ENCODE measurements at places on chromosomes 4 and X.

- DNase-seq = no peak
Measured at GRCh38 chr4:75289914-75290582, 224.2 kb downstream of the RCHY1 start.

GRCh38 chrX:103344606-103345005 lies 11.7 kb upstream of the TCEAL9 start:
- no peak for DNase-seq

GRCh38 chr4:70023218-70023617 lies 5.0 kb upstream of the HTN3 start:
- DNase-seq = no peak

DNA sequence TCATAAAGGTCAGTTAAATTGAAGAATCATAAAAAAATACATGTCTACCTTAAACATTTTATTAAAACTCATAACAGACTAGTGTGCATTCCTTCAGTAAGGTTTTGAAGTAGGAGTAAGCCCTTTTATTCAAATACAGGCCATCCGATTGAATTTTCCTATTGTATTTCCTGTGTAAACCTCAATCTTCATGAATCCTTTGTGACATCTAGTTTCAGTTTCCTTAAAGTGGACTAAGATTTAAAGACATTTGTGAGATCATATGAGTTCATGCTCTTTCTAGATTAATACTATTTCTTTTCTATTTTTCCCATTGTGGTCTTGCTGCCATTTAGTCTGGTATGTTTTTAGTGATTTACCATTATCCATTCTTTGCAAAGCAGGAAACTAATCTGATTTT lies 644.7 kb upstream of the BOD1L1 start:
- DNase-seq = no peak

DNA sequence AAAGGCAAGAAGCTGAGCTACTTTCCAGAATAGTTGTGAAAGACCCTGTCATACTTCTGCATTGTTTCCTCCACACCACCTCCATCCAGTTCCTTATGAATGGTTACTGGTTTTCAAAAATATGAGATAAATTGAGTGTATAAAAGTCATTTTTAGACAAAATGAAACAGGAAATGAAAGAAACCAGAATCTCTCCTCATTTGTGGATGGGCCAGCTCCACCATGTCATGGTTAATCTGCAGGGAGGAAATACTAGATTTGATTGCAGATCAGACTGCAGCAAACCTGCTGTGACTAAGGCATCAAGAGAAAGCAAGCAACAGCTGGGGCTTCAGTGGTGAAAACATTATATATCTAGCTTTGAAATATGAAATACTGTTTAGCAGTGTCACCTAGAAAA lies 23.8 kb downstream of the F9 start:
- DNase-seq = no peak

- no peak for DNase-seq
Measured at GRCh38 chr4:11746734-11747133, 318.0 kb upstream of the HS3ST1 start.

GRCh38 chr4:2558301-2558700 lies 21.9 kb downstream of the FAM193A start:
- DNase-seq = no peak

DNA sequence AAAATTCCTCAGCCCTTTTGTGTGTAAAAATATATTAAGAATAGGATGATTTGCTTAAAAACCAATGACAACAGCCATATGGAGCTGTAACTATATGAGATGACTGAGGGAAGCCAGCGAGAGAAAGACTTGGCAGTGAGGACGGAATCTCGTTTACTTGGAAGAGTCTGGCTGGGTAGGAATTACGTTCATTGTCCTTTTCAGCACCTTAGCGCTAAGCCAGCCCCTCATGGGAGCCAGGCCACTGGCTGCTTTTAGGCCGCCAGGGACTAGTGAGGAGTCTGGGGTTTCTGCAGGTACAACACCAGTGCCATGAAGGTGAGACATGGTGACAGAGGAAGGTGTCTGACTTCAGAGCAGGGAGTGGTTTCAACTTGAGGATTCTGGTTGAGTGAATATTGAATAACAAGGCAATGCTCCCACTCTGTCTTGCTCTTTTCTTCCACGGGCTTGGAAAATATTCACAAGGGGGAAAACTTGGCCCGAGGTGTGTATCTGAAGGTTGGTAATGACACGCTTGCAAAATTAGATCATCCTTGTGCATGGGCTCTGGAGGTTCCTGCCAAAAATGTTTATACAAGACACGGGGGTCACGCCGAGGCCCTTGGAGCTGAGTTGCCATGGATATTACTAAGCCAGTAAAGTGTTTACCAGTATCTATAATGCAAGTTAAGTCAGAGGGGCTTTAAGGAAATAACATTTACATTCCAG lies 17.4 kb downstream of the KLF3 start:
- no peak for DNase-seq

DNA sequence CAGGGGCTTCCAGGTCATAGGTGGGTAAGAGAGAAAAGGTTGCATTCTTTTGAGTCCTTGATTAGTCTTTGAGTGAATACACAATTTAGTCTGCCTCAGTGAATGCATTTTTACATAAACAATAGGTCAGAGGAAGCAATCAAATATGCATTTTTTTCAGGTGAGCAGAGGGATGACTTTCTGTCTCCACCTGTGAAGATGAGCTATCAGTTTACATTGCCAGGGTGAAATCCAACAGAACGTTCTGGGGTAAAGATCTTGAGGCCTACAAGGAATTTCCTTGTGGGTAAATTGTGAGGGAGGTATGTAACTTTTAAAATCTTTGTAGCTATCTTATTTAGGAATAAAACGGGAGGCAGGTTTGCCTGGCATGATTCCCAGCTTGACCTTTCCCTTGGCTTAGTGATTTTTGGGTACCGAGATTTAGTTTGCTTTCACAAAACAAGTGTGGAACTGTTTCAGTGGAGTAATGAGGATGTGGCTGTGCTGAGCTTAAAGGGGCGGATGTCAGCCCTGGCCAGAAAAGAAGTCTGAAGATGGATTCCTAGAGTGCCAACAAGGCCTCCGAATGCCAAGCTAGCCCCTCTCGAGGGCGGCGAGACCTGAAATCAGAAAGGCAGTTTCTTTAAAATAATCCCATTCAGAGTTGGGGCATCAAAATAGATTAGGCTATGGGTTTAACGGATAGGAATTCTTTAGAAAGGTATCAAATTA lies 29.5 kb downstream of the TMEM131L start:
- DNase-seq = no peak

DNA sequence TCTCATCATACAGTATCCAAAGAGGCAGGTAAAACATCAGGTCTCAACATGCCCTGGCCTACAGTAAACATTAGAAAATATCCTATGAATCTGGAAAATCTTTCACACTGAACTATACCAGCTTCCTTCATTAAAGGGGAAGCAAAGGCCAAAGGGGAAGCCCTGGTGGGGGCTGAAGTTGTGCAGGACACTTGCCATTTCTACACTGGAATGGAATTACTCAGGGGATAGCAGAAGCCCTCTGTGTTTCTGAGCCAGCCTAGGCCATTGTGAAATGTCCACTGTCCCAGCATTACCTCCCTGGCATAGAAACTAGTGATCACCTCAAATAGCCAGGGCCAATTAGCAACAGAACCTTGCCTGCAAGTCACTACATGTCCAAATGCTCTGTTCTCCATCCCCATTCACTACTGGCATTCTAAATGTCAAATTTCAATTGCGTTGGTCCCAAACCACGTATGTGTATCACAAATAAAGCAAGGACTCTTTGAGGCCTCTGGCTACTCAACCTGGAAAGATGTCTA lies 429.9 kb downstream of the AFF2 start:
- no peak for DNase-seq

- no peak for DNase-seq
Measured at GRCh38 chr4:86999136-86999643, 64.4 kb downstream of the AFF1 start.

DNA sequence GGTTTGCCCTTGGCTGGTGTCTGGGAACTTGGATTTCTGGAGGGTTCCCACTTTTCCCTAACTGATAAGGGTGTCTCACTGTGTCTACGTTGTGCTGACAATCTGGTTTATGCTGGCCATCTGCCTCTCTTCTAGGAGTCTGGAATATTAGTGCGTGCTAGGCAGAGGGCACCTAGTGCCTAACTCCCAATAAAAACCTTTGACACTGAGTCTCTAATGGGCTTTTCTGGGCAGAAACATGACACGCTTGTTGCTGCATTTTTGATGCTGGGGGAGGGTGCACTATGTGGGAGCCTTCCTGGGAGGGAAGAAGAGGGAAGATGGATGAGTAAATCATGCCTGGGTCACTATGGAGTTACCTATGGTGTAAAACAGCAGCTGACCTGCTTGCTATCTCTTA lies 16.3 kb upstream of the ZNF41 start:
- DNase-seq = no peak

- no peak for DNase-seq
Measured at GRCh38 chr4:92634882-92635281, 331.1 kb downstream of the GRID2 start.

DNA sequence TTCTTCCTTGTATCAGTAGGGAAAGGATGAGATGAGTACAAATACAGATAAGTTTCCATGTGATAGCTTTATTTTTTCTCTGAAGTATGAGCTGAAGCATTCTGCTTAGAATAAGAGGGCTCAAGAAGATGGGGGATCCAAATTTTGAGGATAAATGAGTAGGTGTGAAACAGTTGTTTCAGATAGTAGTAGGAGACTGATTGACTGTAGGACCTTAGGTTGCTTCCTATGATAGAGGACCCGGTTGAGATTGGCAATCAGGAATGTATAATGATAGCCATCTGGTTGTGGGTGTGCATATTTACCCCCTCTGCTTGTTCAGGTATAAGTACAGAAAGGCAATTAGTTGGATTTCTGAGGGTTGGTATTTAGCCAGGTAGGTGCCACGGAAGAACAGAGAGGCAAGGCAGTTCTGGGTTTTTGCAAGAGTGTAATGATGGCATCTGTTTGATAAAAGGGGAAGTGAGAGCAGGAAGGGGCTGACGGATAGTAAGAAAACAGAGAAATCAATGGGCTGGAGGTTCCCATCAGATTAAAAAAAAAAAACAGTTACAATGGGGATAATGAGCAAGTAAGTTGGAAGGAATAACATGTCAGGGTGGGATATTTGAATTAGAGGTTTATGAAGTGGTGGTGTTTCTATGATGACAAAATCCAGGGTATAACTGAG lies 13.7 kb downstream of the OCRL start:
- no peak for DNase-seq

- DNase-seq = no peak
Measured at GRCh38 chr4:59060895-59061294, 1950.7 kb upstream of the IGFBP7 start.

- DNase-seq = no peak
Measured at GRCh38 chr4:2809610-2810180, 16.8 kb downstream of the SH3BP2 start.

GRCh38 chr4:34850421-34850820 lies 1393.9 kb downstream of the ARAP2 start:
- no peak for DNase-seq

- no peak for DNase-seq
Measured at GRCh38 chr4:55609393-55609866, 17.4 kb upstream of the PDCL2 start.

DNA sequence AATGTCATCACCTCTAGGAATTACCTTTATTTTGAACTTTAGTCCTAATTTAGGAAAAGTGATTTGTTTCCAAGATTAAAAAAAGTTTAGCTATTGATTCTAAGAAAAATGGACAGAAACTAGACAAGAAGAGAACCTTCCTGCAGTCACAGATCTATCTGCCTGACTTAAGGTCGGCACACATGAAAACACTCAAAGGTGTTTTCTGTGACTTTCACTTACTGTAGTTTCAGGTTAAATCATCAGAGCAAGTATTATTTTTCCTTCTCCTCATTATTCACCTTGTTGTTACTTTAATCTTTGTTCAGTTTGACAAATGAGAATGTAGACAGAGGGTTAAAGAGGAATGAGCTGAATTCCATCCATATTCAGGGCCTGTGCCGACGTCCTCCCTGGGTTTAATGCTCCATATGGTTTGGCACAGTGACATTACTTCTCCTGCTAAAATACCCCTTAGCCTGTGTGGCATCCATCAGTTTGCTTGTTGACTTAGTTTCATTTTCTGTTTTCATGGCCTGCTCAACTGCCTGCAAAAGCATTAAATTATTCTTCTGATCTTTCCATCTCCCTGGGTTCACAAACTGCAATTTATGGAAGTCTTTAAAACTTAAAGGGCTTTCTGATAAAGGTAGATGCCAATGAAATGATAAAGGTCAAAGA lies 352.7 kb downstream of the NKX6-1 start:
- no peak for DNase-seq

GRCh38 chr4:169099771-169100180 lies 89.7 kb upstream of the CBR4 start:
- no peak for DNase-seq

GRCh38 chr4:184016759-184017668 lies 111.9 kb downstream of the STOX2 start:
- no peak for DNase-seq

GRCh38 chr4:176653401-176654220 lies 139.1 kb downstream of the VEGFC start:
- DNase-seq = no peak

DNA sequence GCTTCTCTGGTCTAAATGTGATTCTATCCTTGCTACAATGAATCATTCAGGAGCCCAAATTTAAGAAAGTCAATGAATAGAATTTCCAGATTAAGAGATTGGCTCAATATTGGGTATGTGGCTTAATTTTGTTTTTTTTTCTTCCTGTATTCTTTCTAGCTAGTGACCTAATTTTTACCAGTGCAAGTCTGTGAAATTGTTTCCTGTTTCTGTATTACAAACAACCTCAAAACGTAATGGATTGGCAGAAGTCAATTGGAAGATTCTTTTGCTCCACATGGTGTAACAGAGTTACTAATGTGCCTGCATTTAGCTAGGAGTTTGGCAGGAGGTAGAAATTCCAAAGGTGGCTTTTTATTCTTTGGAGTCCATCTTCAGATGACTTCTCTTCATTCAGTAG lies 17.6 kb downstream of the DYNLT3 start:
- DNase-seq = no peak

- DNase-seq = no peak
Measured at GRCh38 chr4:132642016-132642817, 506.9 kb upstream of the PCDH10 start.

DNA sequence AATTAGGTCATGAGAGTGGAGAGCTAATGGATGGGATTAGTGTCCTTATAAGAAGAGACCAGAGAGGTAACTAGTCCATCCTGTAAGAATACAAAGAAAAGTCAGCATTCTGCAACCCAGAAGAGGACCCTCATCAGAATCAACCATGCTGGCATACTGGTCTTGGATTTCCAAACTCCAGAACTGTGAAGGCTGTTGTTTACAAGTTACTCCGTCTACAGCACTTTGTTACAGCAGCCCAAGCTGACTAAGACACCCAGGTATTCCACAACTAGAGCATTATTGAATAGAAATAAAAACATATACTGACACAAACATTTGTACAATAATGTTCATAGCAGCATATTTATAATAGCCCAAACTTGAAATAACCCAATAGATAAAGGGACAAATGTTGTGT lies 9.2 kb downstream of the TMEM156 start:
- DNase-seq = no peak

DNA sequence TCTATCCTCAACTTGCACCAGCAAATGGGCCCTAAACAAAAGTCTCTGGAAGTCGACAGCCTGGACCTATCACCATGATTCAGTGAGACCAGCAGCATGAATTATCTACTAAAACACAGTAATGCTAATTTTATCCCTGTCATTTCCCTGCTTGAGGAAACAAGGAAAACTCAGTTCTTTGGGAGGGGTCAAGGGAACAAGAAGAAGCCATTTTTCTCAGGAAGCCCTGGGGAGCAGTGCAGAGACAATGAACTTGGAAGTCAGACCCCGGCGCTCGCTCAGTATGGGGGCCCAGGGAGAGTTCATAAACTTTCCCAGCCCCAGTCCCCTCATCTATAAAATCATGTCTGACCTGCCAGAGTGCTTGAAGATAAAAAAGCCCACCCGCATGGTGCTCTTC lies 50.4 kb downstream of the DCTD start:
- no peak for DNase-seq
